ENCODE measurements at places on chromosomes 12 and 14.

DNA sequence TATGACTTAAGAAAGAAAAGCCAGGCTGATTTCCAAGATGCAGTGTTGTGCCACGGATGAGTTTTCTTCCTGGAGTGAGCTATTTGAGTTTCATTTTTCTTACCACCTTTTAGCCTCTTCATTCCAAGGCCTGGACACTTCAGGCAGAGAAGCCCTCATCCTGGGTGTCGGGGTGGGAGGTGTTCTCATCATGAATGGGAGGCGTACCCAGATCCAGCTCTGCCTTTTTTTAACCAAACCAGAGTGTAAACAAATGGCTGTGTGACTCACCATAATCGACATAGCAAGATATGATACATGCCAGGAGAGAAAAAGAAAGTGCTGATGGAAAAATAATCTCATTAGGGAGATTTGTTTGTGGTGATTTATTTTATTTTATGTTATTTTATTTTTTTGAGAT is 79.9 kb downstream of the ARF6 start:
- DNase-seq = peak; percentile 27

GRCh38 chr12:121250359-121250758 is 40.4 kb downstream of the P2RX4 start:
- no peak for DNase-seq

DNA sequence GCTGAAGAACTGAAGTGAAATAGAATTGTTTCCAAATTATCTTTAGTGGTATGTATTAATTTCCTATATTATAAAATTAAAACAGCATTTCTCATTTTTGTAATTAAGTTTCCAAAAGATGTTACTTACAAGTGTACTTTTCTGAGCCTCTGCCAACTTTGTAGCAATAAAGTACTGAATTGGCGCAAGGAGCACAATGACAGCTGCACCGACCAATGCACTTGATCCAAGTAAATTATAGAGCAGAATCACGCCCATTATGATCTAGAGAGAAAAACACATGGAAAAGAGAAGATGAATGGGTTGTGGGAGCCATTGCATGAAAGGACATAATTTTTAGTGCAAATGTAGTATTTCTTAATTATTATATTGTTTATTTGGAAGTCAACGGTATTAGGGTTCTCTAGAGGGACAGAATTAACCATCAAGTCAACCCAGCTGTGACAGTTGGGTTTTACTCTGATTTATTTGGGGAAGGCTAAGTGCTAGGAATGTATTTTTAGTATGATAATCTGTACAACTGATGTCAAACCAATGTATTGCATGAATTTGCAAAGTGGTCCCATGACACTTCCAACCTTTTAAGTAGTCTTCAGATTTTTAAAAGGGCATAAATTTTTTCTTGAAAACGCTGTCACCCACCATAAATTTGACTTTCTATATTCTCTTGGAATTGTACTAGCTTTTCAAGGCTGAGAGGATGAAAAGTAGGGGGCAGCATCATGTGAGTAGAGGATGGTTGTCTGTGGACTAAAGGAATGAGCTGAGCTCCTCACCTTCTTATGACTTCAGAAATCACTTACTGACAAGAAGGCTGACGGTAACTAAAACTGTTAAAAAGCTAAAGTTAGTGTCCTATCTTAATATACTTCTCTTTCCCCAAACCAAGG is 33.0 kb downstream of the ABCC9 start:
- DNase-seq = no peak

GRCh38 chr12:120489018-120489417 is 6.9 kb upstream of the DYNLL1 start:
- no peak for DNase-seq

- DNase-seq = no peak
Measured at GRCh38 chr12:92629349-92630065, 73.3 kb upstream of the PLEKHG7 start.

- no peak for DNase-seq
Measured at GRCh38 chr12:86331012-86331411, 74.8 kb upstream of the MGAT4C start.

DNA sequence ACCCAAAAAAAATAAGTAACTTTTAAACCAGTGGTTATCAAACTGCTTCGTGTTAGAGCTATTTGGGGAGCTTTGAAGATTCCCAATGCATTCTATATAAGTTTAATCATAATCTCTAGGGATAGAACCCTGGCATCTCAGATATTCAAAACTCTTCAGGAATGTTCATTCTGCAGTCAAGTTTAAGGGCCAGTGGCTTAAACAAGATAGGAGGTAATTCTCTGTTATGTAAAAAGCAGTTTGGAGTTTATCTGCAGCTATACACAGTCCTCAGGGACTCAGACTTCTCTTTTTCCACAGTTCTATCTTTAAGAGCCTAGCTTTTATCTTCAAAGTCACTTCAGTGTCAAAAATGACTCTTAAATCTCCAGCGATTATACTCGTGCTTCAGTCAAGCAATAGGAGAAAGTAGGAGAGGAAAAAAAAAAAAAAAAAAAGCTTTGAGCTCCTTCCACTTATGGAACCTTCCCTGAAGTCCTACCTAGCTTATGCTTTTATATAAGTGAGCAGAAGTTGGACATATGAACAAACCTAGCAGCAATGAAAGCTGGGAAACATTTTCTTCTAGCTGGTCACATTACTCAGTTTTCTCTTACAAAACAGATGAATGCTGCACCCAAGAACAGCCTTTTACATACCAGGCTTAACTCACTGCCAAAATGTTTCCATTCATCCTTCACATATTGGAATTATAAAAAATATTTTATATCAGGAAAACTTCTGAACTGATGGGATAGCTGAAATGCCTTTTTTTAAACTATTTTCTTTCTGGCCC is 302.8 kb downstream of the FSCB start:
- no peak for DNase-seq

GRCh38 chr12:50201987-50202521 is 34.9 kb upstream of the CERS5 start:
- DNase-seq = no peak

DNA sequence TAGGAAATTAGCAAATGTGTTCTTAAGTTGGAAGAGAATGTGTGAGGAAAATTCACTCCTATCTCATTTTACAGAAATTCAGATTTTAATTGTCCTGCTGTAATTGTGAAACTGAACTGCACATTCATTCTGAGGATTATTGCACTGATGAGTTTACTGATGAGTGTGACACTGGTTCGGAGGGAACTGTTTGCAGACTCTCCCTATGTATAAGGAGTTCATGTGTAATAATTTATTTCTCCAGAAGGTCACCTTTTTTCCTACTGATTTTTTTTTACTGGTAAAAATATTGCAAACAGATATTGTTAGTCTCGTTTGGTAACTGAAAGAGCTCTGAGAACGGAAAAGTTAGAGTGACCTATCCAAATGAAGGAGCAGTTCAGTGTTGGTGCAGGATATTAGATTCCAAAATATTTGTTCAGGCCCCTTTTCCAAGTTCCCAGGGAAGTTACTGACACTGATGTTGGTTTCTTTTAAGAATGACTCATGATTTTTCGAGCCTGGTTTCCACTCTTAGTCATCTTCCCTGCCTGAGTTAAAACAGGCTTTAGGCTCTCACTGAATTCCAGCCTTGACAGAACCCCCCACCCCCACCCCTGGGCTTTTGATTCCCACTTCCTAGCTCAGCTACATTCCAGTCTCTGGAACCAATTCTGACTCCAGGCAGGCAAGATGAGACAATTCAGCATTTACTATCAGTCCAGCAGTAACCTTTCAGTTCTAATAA is 18.4 kb downstream of the ANO6 start:
- DNase-seq = no peak

Measured in central memory CD4-positive, alpha-beta T cell (primary cell).